ENCODE measurements at places on chromosomes 1 and 21. TPM values are rescaled to one million over a fixed set of nuclear protein-coding genes. Genes with fewer than 3 reads are reported as not detected.
A peak's percentile ranks its signal among the peaks of the same experiment; 100 is the strongest.

MYBPH gene
- total RNA-seq: not detected

KRTAP20-2 gene
- total RNA-seq: not detected

ANGPTL3 gene
- not detected for total RNA-seq

KLF17 gene
- total RNA-seq: not detected

SMIM1 gene
- total RNA-seq: 0.74 TPM

C1orf185 gene
- not detected for total RNA-seq

B3GALT5 gene
- total RNA-seq: not detected

FCGR1A gene
- not detected for total RNA-seq

DNA sequence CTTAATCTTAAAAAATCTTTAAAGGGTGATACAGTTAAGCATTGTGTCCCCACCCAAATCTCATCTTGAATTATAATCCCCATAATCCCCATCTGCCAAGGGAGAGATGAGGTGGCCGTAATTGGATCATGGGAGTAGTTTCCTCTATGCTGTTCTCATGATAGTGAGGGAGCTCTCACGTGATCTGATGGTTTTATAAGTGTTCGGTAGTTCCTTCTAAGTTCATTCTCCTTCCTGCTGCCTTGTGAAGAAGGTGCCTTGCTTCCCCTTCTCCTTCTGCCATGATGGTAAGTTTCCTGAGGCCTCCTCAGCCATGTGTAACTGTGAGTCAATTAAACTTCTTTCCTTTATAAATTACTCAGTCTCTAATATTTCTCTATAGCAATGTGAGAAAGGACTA, 10.7 kb downstream of the DHRS3 start:
- no peak for DNase-seq

- DNase-seq: no peak
These were observed 226.4 kb downstream of the S1PR1 start for GRCh38 chr1:101463195-101463594.

DNA sequence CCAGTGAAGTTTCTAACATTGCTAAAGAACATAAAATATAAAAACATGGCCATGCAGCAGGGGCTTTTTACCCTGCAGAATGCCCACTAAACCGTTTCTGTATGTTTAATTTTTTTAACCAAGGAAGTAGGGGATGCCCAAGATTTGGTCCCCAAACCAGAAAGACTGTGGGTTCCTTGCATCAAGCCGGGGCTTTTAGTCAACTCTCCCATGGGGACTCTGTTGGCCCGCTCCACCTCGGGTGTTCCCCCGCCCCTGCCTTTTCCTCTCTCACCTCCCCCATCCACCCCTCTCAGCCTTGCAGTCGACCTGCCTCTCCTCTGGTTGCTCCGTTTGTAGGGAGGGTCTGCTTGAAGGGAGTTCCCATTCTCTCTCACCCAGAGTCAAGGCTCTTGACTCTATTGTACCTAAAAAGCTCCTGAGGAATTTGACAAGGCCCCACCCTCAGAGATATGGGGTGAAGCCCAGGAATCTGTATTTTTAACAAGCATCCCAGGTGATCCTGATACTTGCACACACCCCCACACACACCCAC, 117.5 kb downstream of the TOMM20 start:
- no peak for DNase-seq

- no peak for DNase-seq
These were observed 5.1 kb downstream of the LAMB3 start for GRCh38 chr1:209647156-209647555.

DNA sequence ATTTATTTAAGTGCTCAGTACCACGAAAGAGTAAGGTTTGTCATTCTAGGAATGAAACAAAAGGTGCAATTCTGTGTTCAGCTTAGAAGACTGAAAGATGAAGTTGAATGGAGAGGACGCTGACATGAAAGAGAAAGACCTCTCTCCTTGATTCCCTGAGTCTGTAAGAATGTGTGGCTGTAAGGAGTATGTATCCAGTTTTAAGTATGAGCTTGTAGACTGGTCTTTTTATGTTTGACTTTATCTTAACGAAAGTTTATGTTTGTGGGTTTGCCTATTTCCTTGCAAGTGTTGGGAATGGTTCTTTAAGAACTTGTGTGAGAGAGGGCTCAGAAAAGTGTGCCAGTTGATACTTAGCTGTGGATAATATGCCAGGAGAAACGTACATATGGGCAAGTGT, 1.4 kb downstream of the CHD1L start:
- DNase-seq: no peak

- no peak for DNase-seq
These were observed 5.2 kb upstream of the SF3A3 start for GRCh38 chr1:37994886-37995566.

DNA sequence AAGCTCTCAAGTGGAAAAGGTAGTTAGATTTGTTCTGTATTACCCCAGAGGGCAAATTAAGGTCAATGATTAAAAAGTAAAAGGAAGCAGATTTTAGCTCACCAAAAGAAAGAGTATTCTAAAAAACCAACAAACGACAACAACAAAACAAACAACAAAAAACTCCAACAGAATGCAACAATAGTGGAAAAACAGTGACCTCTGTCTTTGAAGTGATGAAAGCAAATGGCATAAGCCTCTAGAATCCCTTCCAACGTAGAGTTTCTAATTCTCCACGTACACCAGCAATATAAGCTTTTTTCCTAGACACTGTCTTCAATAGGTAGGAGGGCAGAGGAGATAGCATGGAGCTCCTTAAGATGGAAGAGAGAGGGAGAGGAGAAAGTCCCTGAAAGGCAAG, 359.1 kb downstream of the TTLL7 start:
- DNase-seq: no peak

DNA sequence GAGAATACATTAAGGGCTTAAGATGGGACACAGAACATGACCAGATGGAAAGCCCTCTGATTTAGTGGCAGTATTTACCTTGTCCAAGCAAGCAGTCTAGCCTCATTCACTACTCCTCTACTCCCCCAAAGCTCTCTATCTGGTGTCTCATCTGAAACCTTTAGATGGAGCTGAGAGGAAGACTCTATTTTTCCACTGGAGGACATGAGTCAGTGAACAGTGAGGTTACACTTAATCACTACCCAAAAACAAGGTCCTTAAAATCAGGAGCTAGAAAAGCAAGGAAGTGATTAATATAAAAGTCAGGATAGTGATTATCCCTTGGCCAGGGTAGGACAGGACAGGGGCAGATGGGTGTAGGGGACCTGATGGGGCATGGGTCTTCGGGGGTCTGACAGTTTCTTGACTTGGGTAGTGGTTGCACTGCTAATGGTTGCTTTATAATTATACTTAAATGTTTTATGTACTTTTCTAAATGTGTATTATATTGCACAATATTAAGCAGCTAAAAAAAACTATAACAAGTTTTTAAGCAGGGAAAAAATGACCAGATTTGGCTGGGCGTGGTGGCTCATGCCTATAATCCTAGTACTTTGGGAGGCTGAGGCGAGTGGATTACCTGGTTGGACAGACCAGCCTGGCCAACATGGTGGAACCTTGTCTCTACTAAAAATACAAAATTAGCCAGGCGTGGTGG, 3.0 kb downstream of the PTPN22 start:
- DNase-seq: no peak

- DNase-seq: peak; percentile 83
These were observed 7.1 kb upstream of the PTTG1IP start for GRCh38 chr21:44880405-44881197.

DNA sequence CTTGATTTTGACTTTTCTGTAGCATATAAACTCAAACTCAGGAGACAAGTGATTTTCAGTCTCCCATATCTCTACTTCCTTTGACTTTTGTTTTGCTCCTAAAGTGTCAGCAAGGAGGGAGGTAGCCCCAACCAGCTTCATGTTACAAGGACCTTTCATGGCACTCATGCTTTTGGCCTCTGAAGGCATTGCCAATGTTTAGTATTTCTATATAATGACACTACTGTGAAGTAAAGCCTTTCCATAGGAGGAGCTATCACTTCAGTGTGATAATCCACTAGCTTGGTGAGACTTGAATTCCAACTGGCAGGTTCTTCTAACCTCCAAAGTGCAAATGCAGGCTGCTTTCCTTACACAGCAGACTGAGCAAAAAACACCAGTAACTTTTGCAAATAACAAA, 14.4 kb downstream of the COLGALT2 start:
- no peak for DNase-seq

- no peak for DNase-seq
These were observed 47.6 kb upstream of the CD34 start for GRCh38 chr1:207958376-207959139.

GRCh38 chr1:53182111-53182593, 14.5 kb upstream of the CPT2 start:
- DNase-seq: peak; percentile 52

DNA sequence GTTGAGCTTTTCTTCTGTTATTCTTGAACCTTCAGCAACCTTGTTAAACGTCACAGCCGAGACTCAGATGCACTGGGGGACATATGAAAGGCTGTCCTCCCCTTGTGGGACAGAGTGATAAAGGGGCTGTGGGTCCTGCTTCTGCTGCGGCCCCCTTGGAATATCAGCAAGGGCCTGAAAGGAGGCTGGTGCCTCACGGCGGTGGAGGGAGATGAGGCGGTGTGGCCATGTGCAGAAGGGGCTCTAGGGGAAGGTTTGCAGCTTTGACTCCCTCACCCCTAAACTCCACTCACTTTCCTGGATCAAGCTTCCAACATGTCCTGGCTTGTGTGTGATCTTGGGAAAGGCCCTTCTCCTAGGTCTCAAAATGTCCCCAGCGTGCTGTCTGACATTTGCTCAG, 270.7 kb upstream of the CSF3R start:
- no peak for DNase-seq

GRCh38 chr1:36248250-36248894, 24.1 kb downstream of the THRAP3 start:
- DNase-seq: no peak

DNA sequence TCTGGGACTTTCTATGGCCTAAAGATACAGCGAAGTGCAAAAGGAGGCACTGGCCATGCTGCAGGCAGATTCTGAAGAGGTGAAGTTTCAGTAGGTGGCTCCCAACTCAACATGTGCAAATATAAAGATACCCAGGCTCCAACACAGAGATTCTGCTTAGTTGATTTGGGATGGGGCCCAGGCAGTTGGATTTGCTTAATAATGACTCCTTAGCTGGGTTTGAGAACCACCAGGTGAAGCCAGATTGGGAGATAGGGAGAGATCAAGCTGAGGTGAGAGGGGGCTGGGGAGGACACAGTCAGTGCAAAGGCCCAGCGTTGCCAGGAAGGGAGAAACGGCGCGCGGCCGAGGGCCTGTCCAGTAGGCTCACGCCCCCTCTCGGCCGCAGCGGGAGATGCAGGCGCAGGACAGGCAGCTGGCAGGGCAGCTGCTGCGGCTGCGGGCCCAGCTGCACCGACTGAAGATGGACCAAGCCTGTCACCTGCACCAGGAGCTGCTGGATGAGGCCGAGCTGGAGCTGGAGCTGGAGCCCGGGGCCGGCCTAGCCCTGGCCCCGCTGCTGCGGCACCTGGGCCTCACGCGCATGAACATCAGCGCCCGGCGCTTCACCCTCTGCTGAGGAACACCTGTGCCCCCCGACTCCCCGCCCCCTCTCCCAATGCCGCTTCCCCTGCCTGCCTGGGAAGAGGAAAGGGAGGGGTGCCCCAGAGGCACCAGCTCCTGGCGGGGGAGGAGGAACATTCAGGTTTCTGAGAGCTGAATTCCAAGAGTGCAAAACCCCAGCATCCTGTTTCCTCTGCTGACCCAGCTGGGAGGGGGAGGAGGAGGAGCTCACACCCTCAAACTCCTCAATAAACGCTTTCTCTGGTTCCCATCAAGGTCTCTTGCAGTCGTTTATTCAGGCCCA, 1.2 kb downstream of the FAM167B start:
- no peak for DNase-seq

- no peak for DNase-seq
These were observed 73.5 kb upstream of the CAMK1G start for GRCh38 chr1:209510063-209510462.

DNA sequence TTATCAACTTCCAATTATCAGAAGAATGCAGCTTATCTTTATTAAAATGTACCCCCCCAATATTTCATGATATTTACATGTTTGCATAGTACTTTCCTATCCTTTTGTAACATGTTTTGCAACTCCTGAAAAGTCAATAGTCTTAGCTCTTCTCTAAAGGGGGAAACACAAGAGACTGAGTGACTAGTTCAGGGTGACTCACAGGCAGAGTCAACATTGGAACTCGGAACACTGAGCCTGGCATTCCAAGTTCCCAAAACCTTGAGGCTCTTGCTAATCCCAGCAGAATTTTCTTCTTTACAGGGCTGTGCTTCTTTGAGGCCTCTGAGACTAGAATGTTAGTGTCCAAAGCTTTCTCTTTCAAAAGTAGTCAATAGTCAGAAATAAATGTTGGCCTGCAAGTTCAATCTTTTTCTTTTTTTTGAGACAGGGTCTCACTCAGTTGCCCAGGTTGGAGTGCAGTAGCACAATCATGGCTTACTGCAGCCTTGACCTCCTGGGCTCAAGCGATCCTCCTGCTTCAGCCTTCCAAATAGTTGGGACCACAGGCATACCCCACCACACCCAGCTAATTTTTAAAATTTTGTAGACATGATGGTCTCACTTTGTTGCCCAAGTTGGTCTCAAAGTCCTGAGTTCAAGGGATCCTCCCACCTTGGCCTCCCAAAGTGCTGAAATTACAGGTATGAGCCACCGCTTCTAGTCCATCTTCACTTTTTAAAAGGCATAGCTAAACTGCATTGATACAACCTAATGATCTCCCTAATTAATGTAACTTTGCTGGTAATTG, 37.5 kb downstream of the ZNF281 start:
- no peak for DNase-seq

GRCh38 chr1:14881775-14882672, 271.5 kb upstream of the TMEM51 start:
- DNase-seq: no peak

DNA sequence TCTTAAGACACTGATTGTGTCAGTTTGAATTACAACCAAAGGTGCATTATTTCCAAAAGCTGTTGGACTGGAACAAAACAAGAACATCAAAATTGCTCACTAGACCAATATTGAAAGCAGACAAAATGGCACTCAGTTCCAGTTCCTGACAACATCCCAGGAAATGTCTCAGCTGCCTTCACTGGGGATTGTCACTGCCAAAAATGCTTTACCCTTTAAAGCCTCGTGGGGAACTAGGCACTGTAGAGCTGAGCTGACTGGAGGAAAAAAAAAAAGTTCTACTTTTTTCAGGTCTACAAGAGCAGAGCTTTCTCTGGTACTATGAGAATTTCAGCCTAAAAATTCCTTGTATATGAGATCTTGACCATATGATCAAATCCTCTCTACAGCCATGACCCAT, 21.9 kb downstream of the GPR52 start:
- DNase-seq: no peak
